Cardiac ventricle fibroblast (primary cell): ENCODE measurements at places on chromosomes 4 and X. TPM values are rescaled to one million over a fixed set of nuclear protein-coding genes. Genes with fewer than 3 reads are reported as not detected.

SLC16A2 gene
- 17.5 and 17.6 TPM in 2 replicates for total RNA-seq

RP2 gene
- 5.2 and 5.4 TPM in 2 replicates for total RNA-seq

POF1B gene
- total RNA-seq: not detected in 2 replicates

HPSE gene
- 4.1 and 4.5 TPM in 2 replicates for total RNA-seq

EFNB1 gene
- 47.0 and 50.3 TPM in 2 replicates for total RNA-seq

MID1 gene
- 14.7 and 21.5 TPM in 2 replicates for total RNA-seq

PPP1R2C gene
- not detected in 2 replicates for total RNA-seq

COX7B2 gene
- total RNA-seq: not detected in 2 replicates

PDE5A gene
- 7.3 and 8.2 TPM in 2 replicates for total RNA-seq

WAS gene
- total RNA-seq: 1.1 and 1.6 TPM in 2 replicates

ADH7 gene
- total RNA-seq: not detected in 2 replicates

ASMT gene
- total RNA-seq: not detected in 2 replicates

GAGE12E gene
- total RNA-seq: not detected in 2 replicates

NAA11 gene
- not detected in 2 replicates for total RNA-seq

DNAAF6 gene
- not detected in 2 replicates for total RNA-seq
